ENCODE measurements at places on chromosomes 11 and 22.
A peak's percentile ranks its signal among the peaks of the same experiment; 100 is the strongest.

DNA sequence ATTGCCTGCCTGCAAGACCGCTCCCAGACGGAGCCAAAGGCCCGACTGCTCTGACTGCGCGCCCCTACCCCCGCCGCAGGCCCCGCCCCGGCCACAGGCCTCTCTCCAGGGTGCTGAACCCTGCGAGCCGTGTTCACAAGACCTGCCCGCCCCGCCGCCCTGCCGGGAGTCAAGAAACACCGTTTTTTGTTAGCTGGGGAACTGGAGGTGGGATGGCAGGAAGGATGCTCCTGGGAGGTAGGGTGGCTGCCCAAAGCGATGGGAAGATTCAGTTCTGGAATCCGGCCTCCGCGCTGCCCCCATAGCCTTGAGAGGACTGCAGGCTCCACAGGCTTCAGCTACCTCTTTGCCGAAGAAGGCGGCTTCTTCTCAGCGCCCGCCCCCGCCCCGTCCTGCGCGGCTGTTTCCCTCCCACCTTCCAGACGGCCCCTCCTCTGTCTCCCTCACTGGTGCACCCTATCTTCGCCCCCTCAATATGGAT lies 2.7 kb upstream of the PDE2A start:
- DNase-seq: peak; percentile 39

DNA sequence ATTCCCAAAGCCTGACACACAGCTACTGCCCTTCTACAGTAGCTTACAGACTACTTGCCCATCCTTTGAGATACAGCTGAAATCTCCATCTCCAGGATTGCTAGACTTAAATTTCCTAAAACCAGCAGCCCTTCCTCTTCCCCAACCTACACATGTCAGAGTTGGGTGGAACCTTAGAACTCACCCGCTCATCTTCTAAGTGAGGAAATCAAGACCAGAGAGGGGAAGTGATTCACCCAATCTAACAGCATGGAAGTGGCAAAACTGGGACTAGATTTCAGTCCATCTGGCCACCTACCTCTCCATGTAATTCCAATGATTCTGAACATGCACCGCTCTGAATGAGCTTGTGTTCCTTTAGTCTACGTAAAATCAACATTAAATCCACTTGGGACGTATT lies 1.0 kb upstream of the TMEM86A start:
- DNase-seq: no peak

DNA sequence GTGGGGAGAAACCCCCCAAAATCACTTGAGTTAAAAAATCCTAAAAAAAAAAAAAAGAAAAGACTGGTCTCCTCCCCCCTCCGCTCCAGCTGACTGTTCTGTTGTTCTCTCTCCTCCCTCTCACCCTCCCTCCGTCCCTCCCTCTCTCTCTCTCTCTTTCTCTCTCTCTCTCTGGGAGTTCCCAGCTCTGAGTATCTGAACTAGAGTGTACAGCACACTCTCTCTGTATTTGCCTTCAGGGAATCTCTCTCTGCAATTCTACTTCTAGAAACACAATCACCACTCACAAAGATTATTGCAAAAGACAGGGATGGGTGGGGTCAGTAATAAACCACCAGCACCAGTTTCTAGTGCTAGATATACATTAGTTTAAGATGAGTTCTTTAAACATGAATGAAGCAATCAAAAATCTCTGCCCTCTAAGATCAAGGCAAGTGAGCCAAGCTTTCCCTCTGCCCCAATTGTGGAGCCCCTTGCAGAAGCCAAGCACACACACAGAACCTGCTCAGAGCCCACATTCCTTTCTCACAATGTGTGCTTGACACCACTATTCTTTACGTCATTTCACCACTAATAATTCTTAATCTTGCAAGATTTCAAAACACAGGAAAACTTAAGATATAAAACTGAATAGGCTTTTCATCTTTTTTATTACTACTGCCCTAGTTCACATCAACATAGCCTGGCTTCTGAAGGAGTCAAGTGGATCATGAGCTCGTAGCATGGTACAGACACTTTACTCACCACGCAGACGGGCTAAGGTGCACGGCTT lies 133.5 kb downstream of the RBFOX2 start:
- DNase-seq: no peak

DNA sequence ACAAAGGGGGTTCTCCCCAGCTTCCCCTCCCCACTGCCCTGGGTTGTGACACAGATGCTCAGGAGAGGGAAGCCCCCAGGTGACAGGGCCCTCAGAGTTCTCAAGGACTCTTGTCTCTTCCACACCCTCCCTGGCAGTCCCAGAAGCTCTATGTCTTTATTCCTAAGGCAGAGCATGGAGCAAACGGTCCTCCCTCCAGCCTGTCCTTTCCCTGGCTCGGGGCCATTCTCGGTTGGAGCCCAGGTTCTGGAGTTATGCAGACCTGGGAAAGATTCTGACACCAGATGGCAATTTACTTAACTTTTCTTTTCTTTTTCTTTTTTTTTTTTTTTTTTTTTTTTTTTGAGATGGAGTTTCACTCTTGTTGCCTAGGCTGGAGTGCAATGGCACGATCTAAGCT lies 186.6 kb downstream of the CEP164 start:
- DNase-seq: no peak

DNA sequence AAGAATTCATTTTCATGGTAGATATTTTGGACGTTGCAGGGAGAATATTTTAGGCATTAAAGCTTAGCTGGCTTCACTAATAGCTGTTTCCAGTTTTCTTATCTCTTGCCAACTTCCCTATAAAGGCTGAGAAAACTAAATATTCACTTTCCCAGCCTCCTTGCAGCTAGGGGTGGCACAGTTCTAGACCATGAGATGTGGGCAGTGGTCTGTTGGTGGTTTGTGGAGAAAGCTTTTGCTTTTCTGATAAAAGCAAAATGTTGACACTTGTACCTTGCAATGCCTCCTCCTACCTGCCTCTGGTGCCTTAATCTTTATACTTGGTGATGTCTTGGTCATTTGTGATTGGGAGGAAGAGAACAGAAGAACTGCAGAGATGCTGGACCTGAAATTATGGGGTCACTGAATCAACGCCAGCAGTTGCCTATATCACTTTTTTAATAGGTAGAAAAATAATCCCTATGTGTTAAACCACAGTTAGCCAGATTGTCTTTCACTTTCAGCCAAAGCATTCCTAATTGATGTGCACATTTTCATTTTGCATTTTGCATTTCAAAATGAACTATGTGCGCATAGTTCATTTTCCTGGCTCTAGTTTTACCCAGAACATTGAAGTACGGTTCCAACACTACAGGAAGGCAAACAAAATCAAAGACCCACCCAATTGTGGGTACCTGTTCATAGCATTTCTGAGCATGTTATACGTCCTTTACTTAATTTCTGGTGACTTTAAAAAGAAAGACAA lies 24.9 kb upstream of the ABTB2 start:
- no peak for DNase-seq

DNA sequence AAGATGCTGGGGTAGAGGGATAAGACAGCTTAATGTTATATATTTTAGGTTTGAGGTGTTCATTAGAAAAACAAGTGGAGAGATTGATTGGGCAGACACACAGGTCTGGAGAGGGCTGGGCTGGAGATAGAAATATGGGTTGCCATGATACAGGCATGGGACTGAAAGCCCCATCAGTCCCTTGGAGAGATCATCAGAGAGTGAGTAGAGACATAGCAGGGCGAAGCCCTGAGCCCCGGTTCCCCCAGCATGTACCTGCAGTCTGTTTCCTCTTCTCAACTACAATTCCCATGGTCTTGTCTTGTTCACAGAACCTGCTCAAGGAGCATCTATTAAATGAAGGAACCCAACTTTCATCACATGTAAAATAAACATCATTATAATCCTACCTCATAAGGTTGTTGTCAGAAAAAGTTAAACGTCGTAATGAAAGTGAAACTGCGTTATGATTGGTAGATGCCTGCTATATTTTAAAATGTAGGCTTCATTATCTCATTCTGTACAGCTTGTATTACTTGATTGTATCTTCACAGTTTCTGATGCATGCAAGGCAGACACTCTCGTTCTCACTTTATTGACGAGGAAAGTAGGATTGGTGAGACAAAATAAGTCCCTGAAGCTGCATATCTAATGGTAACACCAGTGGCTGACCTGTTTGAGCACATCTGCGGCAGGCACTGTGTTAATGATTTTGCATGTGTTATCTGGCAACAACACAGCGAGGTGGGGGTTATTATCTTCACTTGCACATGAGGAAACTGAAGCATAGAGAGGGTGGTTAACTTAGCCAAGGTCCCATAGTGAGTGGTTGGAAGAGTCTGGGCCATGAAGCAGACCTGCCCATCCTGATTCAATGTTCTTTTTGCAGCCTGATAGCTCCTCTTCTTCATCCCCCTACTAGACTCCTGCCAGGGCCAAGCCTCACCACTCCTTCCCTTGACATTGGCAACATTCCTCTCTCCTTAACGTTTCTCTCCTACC lies 63.5 kb downstream of the ENDOD1 start:
- DNase-seq: no peak

- DNase-seq: no peak
These were observed 33.4 kb downstream of the PPARA start for GRCh38 chr22:46183733-46184132.

DNA sequence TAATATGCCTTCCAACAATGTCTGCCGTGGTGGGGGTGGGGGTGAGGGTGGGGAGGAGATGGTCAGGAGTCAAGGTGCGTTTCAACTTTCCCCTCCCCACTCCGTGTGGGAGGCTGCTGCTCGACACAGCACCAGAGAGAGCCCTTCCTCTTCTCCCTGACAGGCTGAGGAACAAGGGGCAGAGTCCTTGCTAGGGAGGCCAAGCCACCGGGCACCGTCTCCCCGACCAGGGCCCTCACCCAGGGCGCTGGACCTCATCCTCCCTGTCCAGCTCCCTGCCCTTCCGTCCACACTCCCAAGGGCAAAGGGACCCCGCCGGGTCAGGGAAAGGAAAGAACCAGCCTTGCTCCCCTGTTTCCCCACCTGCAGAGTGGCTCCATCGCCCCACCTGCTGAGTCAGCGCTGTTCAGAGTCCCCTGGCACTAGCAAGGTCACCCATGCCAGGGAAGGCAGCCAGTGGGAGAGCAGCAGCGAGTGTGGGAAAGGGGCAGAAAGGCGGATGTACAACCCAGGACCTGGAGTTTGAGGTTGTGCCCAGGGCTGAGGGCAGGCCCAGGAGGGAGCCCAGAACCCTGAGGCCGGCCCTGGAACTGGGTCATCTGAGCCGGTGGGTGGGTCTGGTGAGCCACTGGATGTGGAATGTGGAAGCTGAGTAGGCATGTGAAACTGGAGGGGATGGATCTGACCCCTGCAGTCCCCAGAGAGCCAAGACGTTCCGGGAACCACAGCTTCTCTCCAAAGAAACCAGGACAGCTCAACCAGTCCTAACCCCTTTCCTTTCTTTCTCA lies 47.2 kb downstream of the BUD13 start:
- DNase-seq: no peak

GRCh38 chr11:19342036-19342435 lies 101.3 kb upstream of the E2F8 start:
- DNase-seq: no peak

GRCh38 chr11:68064926-68065325 lies 26.1 kb downstream of the TCIRG1 start:
- no peak for DNase-seq

GRCh38 chr11:45156741-45157140 lies 10.3 kb downstream of the PRDM11 start:
- no peak for DNase-seq

GRCh38 chr11:124944565-124944964 lies 8.7 kb upstream of the HEPACAM start:
- DNase-seq: no peak

DNA sequence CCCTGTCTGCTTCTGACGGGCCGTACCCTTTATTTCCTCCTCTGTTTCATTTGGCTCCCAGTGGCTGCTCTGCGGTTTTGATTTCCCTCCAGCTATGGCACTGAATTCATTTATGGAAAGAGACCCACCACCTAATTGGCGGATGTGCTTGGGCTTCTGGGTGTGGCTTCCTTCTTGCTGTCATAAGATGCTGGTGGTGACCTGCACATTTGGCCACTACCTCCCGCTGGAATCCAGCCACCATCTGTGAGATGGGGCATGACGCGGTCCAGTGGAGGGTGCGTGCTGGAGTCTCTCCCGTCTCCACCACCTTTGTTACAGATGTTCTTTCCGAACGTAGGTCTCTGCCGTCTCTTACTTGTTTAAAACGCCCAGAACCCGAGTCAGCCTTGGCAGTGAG lies 47.7 kb upstream of the FADD start:
- no peak for DNase-seq

DNA sequence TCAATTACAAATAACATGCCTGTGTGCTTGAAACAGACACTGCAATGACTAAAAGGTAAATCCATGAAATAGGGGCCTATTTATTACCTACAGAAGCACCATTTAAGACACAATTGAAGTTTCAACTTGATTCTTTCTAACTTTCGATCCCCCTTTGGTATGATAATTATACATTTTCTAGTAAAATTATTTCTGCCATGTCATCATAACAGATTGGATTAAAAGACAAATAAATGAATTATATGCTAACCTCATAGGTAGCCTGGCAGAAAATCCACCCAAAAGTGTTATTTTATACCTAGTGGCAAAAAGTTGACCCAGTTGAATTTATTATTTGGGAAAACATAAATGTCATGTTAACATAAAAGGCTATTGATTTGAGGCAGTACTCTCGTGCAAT lies 241.1 kb downstream of the RAB38 start:
- no peak for DNase-seq

DNA sequence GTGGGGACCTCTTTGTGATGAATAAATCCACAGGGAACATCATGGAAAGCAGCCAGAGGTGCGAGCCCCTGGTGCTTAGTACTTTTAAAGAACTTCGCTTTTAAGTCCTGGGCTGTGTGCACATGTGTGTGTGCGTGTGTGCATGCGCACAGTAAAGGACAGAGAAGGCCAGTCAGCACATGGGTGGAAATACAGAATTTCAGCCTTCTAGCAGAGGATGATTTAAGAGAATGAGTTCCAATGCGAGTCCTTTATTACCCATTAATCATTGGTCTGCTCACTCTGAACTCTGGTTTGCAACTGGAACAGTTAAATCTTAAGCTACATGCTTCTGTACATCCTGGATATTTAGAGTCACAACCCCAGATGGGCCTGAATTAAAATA lies 18.9 kb downstream of the TEAD1 start:
- DNase-seq: no peak

- DNase-seq: no peak
These were observed 51.4 kb downstream of the SHISAL1 start for GRCh38 chr22:44261164-44261860.

- no peak for DNase-seq
These were observed 2.6 kb downstream of the CACNG2 start for GRCh38 chr22:36700711-36701670.

DNA sequence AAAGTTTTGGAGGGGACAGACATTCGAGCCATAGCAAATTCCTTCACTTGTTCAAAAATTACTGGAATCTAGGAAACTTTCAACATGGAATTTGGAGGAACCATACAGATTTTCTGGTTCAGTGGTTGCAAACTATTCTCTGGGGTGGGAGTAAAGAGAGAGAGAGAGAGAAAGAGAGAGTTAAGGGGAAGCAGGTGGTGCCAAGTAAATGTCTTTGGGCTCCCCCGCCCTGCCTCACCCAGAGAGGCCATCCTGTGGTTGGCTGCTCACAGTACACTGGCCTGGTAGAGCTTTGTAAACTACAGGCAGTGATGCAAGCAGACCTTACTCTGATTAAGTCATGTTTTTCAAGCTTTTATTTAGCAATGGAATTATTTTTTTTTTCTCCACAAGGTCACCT lies 82.6 kb downstream of the ADAMTS15 start:
- no peak for DNase-seq

- DNase-seq: no peak
These were observed 51.9 kb upstream of the KCNQ1OT1 start for GRCh38 chr11:2751523-2752203.

All from activated T-helper 1 cell treated with Interleukin-2 at 50 U/mL for 16 hours (primary cell).